ENCODE measurements at places on chromosomes 12 and 14.
A peak's percentile ranks its signal among the peaks of the same experiment; 100 is the strongest.

DNA sequence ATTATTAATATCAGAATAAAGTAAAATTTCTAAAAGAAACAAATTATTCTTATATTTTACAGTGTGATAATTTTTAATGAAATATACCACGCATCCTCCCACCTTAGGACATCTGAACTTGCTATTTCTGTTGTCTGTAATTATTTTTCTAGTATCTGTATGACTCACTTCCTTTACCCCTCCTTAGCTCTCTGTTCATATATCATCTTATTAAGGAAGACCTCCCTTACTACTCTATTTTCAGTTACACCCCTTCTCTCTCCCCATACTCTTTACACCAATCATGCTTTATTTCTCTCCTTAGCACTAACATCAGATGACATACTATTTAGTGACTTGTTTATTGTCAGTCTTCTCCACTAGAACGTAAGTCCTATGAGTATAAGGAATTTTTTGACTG, 34.2 kb upstream of the C12orf50 start:
- peak; percentile 37 for DNase-seq

GRCh38 chr14:79167957-79168356, 997.8 kb downstream of the NRXN3 start:
- DNase-seq, result peak; percentile 19

- DNase-seq, result no peak
These were observed 25.7 kb downstream of the TSHR start for GRCh38 chr14:80981156-80981555.

DNA sequence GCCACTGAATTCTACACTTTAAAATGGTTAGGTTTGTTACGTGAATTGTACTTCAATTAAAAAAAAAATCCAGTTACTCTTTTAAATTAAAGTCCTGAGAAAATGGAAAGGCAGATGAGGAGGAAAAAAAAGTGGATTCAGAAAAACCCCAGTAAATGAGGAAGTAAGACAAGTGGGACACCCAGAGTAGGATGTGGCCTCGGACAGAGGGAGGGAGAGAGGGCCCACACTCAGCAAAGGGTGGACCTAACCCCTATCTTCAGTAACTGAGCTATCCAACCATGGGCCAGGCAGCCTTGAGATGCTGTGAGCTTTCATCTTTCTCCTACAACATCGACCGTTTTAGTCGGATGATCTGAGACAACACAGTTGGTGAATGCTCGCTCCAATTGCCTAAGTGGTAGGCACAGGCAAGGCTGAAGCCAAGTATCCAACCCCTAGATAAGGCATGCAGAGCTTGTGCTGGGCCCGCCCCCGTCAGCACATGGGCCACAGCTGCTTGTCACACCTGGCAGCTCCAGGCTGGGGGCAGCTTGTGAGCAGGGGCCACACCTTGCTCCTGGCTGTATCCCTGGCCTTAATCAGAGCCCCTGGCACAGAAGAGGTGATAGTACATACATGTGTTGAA, 142.1 kb downstream of the TTC7B start:
- no peak for DNase-seq

DNA sequence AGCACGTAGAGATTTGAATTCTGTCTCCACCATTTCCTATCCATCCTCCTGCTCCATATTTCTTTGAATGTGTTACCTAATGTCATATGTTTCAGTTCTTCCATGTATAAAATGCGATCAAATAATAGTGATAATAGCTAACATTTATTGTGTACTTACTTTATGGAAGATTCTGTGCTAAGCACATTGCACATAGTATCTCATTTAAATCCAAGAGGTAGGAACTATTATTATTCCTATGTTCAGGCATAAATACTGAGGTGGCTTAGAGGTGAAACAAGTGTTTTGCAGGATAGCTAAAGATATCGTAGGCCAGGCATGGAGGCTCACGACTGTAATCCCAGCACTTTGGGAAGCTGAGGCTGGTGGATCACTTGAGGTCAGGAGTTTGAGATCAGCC, 17.5 kb upstream of the AICDA start:
- DNase-seq, result no peak

- DNase-seq, result no peak
These were observed 8.7 kb downstream of the NT5DC3 start for GRCh38 chr12:103832048-103832997.

GRCh38 chr12:95458761-95459160, 15.2 kb upstream of the METAP2 start:
- DNase-seq, result no peak

- no peak for DNase-seq
These were observed 89.1 kb downstream of the TTC7B start for GRCh38 chr14:90727082-90727481.

GRCh38 chr14:92719890-92720323, 28.5 kb downstream of the LGMN start:
- peak; percentile 81 for DNase-seq

GRCh38 chr12:92557422-92557724, 145.4 kb upstream of the PLEKHG7 start:
- no peak for DNase-seq

DNA sequence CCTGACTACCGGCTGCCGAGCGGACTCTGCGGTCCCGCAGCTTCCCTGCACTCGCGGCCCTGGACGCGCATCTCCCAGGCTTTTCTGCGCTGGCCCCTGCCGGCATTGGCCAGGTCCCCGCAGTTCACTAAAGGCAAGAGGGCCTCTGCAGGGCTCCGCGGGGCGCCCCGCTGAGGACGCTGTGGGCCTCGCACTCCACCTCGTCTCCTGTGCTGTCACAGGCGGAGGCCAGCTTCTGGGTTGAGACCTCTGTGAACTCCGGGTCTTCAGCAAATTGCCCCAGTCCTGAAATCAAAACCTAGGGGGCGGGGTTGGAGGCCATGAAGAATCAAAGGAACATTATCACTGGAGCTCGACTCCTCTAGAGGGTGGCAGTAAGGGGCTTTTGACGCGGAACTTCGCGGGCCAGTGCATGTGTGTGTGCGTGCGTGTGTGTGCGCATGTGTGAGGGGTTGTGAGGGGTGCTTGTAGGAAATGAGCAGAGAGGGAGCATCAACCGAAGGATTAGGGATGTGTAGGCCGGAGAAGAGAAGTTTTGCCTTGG, 68.5 kb upstream of the CAPRIN2 start:
- peak; percentile 32 for DNase-seq

DNA sequence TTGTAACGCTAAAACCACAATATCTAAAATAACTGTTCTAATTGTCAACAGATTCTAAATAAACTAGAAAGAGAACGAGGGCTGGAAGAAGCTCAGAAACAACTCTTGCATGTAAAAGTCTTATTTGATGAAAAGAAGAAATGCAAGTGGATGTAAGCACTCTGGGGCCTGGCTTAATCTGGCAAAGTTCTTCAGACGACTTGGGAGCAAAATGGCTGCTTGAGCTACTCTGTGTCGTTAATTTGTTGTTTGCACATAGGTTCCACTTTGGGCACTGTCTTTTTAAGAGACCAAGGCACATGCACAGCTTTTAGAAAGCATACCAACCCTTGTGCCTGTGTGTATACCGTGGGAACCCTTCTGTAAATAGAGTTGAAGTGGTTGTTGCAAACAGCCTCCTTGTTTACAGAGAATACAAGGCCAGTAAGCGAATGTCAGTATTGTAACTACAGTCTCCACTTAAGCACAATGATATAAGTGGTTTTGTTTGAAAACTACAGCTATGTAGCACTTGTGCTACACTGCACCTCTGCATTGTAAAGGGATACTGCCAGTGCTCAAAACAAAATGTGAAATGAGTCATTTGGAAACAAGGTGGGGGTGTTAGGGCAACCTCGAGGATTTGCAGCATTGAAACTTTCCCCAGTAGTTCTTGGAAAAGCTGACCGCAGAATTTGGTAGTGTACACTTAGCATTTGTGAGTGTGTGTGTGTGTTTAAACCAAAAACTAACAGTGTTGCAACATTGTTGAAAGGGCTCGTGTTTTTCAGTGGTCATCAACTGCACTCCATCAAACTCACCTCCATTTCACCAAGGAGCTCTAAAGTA, 154.3 kb downstream of the CEP83 start:
- peak; percentile 85 for DNase-seq

GRCh38 chr14:65972346-65972870, 513.8 kb upstream of the CCDC196 start:
- DNase-seq, result peak; percentile 10

- DNase-seq, result no peak
These were observed 13.4 kb downstream of the BTBD6 start for GRCh38 chr14:105261781-105262180.

- DNase-seq, result no peak
These were observed 25.9 kb downstream of the PSEN1 start for GRCh38 chr14:73162251-73162650.

- DNase-seq, result no peak
These were observed 49.0 kb downstream of the FLRT2 start for GRCh38 chr14:85578930-85579329.

GRCh38 chr12:79161249-79161934, 296.8 kb downstream of the SYT1 start:
- DNase-seq, result no peak

- no peak for DNase-seq
These were observed 505 bp downstream of the BCL2L2 start for GRCh38 chr14:23307146-23307530.

GRCh38 chr14:61064856-61065255, 83.8 kb downstream of the SLC38A6 start:
- no peak for DNase-seq

DNA sequence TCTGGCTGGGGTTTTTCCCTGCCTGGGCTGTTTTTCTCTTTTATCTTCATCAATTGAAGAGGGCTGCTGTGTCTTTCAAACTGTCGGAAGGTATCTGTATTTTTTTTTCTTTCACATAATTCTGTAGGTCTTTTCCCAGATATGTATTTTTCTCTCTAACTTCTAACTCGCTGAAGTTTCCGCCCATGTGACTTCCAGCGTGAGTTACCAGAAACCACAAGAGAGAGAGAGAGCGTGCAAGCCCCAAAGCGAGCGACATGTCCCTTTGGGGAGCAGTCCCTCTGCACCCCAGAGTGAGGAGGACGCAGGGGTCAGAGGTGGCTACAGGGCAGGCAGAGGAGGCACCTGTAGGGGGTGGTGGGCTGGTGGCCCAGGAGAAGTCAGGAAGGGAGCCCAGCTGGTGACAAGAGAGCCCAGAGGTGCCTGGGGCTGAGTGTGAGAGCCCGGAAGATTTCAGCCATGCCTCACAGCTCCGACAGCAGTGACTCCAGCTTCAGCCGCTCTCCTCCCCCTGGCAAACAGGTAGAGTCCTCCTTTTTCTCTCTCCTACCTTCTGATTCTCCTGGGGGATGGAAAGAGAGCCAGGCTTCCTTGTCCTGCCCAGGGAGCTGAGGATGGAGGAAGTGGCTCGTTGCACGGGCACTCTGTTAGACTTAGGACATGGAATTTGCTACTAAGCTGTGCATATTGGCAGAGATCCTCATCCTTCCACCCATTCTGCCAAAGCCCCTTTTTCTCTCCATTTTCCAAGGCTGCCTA, at the start of gene BATF:
Gene BATF (plus strand): TSS at position 246 of the 759 bp plus-strand sequence. CDS start 214 bp downstream, at position 460.
- no peak for DNase-seq

DNA sequence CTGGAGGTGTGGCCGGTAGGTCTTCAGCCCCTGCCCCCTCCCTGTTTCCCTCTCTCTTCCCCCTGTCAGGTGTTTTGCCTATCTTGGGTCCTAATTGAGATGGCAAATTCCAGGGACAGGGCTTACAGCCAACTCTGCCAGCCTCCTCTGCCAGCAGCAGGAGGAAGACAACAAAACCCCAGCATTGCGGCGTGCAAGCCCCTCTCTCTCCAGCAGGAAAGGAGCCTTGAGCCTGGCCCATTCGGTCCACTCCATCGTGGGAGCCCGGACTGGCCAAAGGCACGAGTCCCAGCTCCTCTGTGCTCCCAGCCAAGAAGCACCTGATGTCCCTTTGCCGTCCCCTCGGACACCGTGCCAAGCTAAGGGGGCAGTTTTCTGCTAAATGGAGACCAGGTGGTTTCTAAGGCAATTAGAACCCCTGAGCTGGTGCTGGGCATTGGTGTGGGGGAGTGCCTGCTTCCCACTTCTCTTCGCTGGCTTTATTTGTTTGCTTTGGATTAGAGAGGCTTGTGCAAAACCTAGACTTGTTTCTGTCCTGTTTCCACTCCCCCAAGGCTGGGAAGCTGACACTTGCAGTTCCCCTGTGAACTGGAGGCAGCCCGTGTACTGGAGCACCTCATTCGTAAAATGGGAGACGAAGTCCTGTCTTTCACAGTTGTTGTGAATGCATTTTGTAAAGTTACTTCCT, 57.1 kb upstream of the LHX5 start:
- no peak for DNase-seq

- no peak for DNase-seq
These were observed 2.1 kb downstream of the OGFOD2 start for GRCh38 chr12:122977153-122977552.

DNA sequence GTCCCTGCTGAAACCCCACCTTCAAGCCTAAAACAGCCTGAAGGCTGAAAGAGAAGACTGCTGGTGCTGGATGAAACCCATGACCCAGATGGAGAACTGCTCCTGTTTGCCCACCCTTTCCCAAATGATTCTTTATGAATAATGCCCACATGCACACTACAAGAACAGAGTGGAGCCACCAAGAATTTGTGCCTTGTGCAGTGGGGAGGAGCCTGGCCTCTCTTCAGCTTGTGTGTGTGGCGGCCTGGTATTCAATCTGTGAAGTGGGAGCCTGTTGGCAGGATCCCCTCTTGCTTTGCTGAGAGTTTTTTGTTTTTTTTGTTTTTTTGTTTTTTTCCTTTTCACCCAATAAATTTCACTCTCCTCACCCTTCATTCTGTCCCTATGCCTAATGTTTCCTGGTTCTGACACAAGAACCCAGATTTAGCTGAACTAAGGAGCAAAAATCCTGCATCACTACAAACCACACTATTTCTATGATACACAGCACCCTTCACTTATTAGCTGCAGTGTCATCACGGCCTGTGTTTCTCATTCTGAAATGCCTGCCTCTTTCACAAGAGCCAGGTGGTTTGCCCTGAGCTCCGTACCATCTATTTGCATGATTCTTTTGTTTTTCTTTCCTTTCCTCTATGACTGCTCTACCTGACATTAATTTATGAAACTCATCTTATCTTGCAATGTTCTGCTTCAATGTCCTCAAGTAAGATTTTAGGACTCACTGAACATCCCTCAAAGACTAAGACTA, 585.5 kb upstream of the ATXN7L3B start:
- DNase-seq, result no peak

GRCh38 chr12:63888908-63889635, 44.6 kb downstream of the SRGAP1 start:
- peak; percentile 71 for DNase-seq

DNA sequence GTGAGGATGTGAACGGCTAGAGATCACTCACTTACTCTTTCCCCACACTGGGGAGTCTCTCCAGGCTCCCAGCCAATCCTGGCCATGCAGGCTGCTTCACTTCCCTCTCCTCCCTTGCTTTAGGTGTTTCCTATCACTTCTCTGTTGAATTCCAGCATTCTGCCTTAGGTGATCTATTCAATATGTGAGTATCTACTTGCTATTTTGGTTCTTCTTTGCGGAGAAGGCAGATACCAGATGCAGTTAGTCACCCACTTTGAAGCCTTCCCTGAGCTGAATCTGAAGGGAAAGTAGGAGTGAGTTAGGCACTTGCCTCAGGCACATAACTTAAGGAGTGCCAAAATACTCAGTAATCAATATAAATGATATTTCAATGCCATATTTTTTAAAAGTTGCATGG, 36.0 kb upstream of the FAR2 start:
- DNase-seq, result peak; percentile 10

Data from fibroblast of mammary gland (primary cell).